Fibroblast of lung (primary cell): ENCODE measurements at places on chromosomes 4 and X. TPM values are rescaled to one million over a fixed set of nuclear protein-coding genes. Genes with fewer than 3 reads are reported as not detected.

The MND1 gene
- 2.2 and 7.8 TPM in 2 replicates for polyA plus RNA-seq

- DNase-seq, result no peak
These were observed at the start of gene MAGIX for GRCh38 chrX:49162620-49163019. Gene MAGIX (plus strand): TSS chrX:49162758. CDS start chrX:49162890, 132 bp downstream.

GRCh38 chr4:163404580-163404979 lies 60.9 kb downstream of the NPY5R start:
- no peak for DNase-seq

DNA sequence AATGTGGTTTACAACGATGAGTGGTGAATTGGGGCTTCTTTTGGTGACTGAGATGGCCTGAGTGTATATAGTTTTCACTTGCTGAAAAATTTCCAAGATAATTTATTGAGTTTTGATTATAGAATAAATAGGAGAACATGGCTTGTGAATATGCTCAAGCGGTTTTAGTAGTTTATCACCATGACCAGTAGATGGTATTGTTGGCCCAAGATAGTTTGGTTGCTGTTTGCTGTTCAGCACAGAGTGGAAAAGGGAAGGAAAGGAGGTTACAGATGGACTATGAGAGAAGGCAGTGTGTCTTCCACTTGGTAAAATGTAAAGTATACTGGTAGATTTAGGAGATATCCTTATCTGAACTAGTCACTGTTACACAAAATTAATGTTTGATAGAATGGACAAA lies 55.8 kb upstream of the POU4F2 start:
- no peak for DNase-seq

The PITX2 gene
- polyA plus RNA-seq, result 0.40 and 0.41 TPM in 2 replicates

- no peak for DNase-seq
These were observed 184.0 kb downstream of the PCDH7 start for GRCh38 chr4:30904215-30904555.

DNA sequence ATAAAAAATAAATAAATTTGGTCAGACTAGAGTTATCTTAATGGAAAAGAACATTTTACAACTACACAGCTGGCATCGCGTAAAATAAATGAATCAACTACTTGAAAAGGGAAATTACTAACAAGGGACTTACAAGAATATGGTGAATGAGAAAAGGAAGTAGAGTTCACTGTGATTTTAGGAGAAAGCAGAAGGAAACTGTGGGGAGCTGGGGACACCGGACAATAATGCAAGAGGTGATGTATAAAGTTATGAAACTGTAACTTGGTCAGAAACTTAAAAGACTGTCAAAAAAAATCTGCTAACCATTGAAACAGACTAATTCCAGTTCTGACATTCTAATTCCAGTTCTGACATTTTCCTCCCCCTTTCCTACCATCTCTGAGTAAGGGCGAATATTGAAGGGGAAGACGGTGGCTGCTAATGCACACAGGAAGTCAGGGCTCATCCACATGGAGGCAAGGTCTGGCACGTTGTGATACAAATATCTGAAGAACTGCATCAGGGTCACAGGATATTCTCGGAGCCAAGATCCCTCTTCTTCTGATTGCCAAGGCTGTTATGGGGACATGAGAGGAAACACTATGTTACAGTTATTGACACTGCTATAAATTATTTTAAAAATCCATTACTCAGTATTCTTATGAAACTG lies 170.5 kb downstream of the CDS1 start:
- no peak for DNase-seq

The EGFL6 gene
- 0.32 and 0.71 TPM in 2 replicates for polyA plus RNA-seq

GRCh38 chr4:110196871-110197528 lies 1.4 kb downstream of the ELOVL6 start:
- DNase-seq, result peak; percentile 27

The MAGEB5 gene
- not detected in 2 replicates for polyA plus RNA-seq

GRCh38 chr4:53479736-53480525 lies 102.5 kb downstream of the FIP1L1 start:
- DNase-seq, result no peak

The EXOC1L gene
- not detected in 2 replicates for polyA plus RNA-seq

DNA sequence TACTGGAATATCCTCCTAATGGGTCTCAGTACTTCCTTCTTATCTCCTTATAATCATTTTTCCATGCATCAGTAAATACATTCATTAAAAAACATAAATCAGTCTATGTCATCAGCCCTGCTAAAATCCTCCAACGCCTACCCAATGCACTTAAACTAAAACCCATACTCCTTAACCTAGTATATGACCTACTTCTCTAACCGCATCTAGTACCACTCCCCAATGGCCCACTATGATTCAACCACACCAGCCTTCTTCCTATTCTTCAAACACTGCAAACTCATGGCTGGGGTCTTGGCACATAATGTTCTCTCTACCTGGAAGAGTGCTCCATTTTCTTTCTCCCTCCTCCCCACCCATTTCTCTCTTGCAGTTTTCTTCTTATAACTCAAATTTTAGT lies 18.7 kb downstream of the TEC start:
- no peak for DNase-seq

The MAOA gene
- polyA plus RNA-seq, result 8.1 and 12.8 TPM in 2 replicates

- no peak for DNase-seq
These were observed 19.3 kb downstream of the TSPAN5 start for GRCh38 chr4:98639108-98639507.

GRCh38 chr4:10417740-10418139 lies 39.5 kb downstream of the ZNF518B start:
- DNase-seq, result peak; percentile 5

- DNase-seq, result no peak
These were observed 82.2 kb downstream of the TENM3 start for GRCh38 chr4:182325397-182325796.

DNA sequence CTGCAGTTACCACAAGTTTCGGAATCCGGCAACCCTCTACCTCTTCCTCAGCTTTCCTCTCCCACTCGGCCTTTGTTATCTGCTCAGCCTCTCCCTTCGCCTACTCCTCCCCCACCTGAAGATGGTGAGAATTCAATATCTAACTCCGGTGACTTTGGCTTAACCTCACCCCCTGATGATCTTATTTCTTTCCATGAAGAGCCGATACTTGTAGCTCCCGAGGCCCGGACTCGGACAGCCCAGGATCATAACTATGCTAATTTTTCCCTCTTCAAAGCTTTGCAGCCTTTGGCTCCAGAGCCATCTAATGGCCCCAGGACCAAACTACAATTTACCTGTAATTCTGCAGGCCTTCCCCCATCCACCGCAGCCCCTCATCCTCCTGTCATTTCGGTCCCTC lies 32.0 kb upstream of the MGST2 start:
- DNase-seq, result peak; percentile 36

GRCh38 chr4:74152836-74153235 lies 5.1 kb upstream of the MTHFD2L start:
- peak; percentile 65 for DNase-seq

The FAM47E gene
- 0.03 and 0.12 TPM in 2 replicates for polyA plus RNA-seq

DNA sequence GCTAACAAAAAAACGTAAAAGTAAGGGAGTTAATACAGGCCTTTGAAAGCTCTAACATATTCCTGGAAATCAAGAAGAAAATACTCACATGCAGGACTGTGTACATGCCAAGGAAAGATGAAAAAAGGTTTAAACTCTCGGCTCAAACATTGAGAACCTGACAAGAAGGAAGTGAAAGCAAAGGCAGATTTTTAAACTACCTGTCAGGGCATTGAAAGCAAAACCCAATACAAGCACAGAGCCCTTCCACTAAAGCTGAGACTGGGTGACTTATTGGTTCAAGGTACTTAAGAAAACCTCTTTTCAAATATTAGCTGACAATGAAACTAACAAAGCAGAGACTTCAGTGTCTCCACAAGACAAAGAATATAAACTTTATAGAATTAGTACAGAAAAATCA lies 313.0 kb upstream of the GRID2 start:
- DNase-seq, result no peak

- DNase-seq, result peak; percentile 74
These were observed 371.2 kb downstream of the AFF2 start for GRCh38 chrX:148871422-148872160.

The PRPS1 gene
- polyA plus RNA-seq, result 56.8 and 104 TPM in 2 replicates

DNA sequence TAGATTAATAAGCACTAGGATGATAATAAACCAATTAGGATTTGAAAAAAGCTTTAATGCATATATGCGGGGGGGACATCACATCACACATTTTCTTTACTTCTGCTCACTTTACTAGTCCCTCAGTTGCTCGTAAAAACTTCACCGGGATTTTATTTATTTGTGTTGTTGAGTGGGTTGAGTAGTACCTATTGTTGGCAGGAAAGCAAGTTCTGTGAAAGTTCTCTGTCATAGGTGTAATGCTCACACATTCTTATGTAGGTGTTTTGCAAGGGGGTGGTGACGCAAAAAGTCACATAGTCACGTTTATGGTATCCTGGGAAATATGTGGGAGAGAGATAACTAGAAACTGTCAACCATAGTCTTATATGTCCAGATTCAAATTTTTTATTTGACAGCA lies 65.3 kb downstream of the PDLIM5 start:
- no peak for DNase-seq

DNA sequence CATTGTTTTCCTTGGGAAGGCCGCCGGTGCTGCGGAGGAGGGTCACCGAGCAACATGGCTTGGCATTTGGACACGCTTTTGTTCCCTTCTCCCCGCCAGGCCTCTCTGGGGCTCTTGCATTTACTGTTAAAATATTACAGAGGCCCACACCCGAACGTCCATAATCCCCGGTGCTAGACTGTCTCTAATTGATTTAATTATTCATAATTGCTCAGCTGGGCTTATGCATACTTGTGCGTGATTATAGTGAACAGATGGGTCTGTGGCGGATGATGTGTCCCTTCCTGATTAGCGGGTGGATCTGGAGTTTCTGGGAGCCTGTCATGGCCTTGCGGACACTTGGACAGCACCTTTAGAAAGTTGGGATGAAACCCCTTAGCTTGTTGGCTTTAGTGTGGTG lies 100.2 kb upstream of the MSX1 start:
- no peak for DNase-seq

GRCh38 chrX:125089761-125090445 lies 229.8 kb upstream of the TEX13C start:
- no peak for DNase-seq

- DNase-seq, result peak; percentile 100
These were observed 35.2 kb downstream of the SEPTIN11 start for GRCh38 chr4:76984788-76985211.
